ENCODE measurements at places on chromosomes 6 and 20. TPM values are rescaled to one million over a fixed set of nuclear protein-coding genes. Genes with fewer than 3 reads are reported as not detected.
A peak's percentile ranks its signal among the peaks of the same experiment; 100 is the strongest.

The CDH4 gene
- total RNA-seq, result not detected

GRCh38 chr6:101396548-101397173, 3.2 kb downstream of the GRIK2 start:
- DNase-seq, result no peak

The GGTLC1 gene
- total RNA-seq, result not detected

DNA sequence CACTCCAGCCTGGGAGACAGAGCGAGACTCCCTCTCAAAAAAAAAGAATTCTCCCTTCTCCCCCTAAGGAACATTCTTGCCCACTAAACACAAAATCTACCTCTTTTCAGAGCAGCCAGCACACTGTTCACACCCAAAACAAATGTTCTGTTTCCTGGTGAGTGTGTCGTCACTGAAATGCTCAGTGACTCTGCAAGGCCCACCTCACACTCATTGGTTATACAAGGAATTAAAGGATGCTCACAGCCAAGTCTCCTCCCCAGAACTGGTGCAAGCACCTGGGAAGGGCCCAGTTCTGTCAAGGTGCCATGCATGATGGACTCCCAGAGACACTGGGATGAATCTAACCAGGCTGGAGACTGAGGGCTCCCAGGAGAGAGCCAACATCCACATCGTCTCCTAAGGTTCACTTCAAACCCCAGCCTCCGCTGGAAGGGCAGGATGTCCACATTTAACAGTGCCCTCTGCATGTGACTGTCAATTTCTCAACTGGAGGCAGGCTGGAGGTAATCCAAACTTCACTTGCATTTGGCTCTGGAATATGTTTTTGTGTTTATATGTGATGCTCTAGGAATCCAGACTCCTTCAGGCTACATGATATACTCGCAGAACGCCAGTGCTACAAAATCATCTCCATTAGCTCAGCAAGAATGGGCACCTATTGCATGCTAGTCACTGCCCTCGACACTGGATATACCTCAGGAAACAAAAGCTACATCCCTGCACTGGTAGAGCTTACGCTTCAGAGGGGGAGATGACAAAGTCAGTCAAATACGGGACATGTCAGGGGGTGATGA, 7.1 kb downstream of the RRBP1 start:
- no peak for DNase-seq

The SOX18 gene
- total RNA-seq, result 1.8 TPM

DNA sequence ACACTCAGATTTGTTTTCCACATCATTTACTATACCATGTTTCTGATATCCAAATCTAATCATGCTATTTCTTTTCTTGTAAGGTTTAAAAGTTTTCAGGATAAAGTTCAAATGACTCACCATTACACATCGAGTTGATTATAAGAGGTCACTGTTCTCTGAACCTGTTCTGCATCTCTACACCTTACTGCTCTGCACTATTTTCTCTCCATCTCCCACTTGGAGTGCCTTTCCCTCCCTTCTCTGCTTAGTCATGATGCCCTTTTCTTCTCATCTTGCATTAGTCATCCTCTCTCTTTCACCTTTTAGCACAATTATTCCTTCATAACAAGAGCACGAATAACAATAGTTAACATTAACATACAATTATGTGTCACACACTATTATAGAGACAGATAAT, 37.5 kb upstream of the FUT9 start:
- no peak for DNase-seq

The DNAH8 gene
- not detected for total RNA-seq

The SEMG1 gene
- not detected for total RNA-seq

- DNase-seq, result no peak
Measured at GRCh38 chr6:45872827-45873365, 142.8 kb downstream of the CLIC5 start.

GRCh38 chr6:36127462-36128016, 2.8 kb upstream of the MAPK13 start:
- DNase-seq, result peak; percentile 77

- DNase-seq, result no peak
Measured at GRCh38 chr6:33081098-33081824, 5.5 kb downstream of the HLA-DPB1 start.

The ADGRF1 gene
- total RNA-seq, result not detected

The ABHD16B gene
- total RNA-seq, result not detected

The IP6K3 gene
- total RNA-seq, result 6.1 TPM

- no peak for DNase-seq
Measured at GRCh38 chr20:37759052-37759553, 65.3 kb downstream of the CTNNBL1 start.

The RNF114 gene
- 149 TPM for total RNA-seq

DNA sequence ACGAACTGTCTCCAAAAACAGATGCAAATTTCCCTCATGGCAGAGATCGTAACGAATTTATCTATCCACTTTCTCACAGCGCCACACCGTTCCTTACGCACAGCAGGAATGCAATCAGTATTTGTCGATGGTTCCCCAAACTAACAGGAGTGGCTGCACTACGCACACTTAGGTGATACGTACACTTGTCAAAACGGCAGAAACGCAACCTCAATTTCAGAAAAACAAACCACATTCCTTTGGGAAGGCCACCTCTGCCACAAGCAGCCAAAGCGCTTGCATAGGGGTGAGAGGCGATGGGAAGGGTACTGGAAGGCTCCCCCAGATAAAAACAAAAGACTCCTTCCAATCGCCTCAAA, 638 bp downstream of the MDN1 start:
- no peak for DNase-seq

The TGM3 gene
- total RNA-seq, result not detected

The PCMTD2 gene
- total RNA-seq, result 60.3 TPM

DNA sequence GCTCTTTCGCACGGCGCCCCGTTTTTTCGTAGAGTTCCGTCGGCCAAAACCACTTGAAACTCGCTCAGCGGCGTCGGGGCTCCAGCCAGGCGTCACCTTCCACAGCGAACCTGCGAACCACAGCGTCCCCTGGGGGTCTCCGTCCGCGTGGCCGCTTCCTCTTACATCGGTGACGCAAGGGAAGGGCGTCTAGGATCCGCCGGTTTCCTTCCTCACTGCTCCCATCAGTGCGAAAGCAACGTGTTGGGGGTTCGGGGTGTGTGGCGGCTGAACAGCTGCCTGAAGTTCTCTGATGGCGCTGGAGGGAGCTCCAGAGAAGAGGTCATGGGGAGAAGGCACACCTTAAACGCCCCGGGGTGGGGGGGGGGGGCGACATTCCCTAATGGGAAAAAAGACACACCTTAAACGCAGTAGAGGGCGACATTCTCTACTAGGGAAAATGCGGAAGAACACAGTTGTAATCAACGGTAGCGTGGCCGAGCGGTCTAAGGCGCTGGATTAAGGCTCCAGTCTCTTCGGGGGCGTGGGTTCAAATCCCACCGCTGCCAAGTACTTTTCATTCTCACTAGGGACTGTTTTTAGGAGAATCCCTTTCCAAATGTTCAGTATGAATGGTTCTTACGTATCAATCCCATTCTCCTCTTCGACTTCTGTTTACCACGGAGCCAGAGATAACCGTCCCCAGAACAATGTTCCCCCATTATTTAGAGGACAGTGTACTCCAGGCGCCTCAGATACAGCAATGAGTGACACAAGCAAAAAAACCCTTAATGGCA, 16.4 kb downstream of the ZNF311 start:
- peak; percentile 71 for DNase-seq

GRCh38 chr6:150354754-150355571, 13.8 kb upstream of the IYD start:
- no peak for DNase-seq

DNA sequence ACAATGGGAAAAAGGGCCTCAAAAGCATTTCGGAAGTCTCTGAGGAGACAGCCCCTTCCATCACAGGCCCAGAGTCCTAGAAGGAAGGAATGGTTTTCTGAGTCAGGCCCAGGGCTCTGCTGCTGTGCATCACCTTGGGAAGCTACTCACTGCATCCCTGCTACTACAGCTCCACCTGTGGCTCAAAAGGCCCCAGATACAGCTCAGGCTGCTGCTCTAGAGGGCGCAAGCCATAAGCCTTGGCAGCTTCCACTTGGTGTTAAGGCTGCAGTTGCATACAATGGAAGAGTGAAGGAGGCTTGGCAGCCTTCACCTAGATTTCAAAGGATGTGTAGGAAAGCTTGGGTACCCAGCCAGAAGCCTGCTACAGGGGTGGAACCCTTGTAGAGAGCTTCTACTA, 54.8 kb downstream of the MEI4 start:
- no peak for DNase-seq

- no peak for DNase-seq
Measured at GRCh38 chr20:49542514-49542991, 25.4 kb downstream of the PTGIS start.

DNA sequence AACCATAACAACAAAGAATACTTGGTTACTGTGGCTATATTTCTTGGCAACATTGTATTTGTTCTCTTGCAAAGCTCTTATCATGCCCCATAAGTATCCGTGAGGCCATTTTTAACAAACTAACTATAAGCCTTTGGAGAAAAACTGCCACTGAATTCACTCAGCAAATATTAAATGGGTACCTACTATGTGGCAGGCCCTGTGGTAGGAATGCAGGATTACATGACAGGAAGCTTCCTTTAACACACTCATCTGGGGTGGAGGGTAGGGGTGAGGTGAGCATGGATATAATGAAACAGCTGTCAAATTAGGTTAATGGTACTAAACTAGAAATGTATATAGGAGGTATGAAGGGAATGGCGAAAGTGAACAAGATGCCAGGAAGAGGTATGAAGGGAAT, 504.8 kb downstream of the MEI4 start:
- DNase-seq, result no peak

DNA sequence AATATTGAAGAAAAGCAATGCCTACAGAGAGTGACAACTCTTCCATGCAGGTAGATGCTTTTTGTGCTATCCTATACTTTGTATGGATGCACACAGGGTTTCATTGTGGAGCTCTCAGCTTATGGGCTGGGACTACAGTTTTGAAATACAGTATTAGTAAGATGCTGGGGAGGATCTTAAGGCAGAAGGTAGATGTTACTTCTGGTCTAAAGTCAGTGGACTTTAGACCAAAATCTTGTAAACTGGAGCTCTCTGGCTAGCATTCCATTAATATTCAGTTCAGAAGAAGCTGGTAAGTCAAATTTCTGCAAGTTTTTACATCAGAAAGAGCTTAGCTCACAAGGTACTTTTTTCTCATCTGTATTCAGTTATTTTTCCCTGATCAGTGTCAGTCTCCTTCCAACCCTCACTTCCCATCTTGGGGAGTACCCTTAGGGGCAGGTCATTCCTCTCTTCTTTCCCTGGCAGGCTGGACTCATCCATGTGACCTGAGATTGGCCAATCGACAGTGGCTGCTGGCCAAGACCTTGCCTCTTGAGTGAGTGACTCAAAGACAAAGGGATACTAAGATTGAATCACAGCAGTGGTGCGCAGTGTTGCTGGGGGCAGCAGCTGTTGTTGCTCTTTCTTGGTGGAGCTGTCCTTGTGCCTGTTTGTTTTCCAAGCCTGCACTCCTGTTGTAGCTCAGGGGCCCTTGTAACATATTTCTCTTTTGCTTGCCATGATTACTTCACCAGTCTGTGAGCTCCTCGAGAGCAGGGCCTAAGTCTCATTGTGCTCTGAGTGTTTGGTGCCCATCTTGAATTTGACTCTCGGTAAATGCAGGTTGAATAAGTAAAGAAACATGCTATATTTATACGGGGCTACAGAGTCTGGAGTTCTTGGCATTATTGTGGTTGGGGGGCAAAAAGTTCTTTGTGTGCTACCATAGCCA, 2.8 kb upstream of the PHF20 start:
- DNase-seq, result peak; percentile 99

The TAGAP gene
- 1.6 TPM for total RNA-seq

- no peak for DNase-seq
Measured at GRCh38 chr20:18678549-18679419, 90.9 kb downstream of the DTD1 start.

Data from sigmoid colon (tissue), 7 donors.